ENCODE measurements at places on chromosomes 5 and 9. TPM values are rescaled to one million over a fixed set of nuclear protein-coding genes. Genes with fewer than 3 reads are reported as not detected.

DNA sequence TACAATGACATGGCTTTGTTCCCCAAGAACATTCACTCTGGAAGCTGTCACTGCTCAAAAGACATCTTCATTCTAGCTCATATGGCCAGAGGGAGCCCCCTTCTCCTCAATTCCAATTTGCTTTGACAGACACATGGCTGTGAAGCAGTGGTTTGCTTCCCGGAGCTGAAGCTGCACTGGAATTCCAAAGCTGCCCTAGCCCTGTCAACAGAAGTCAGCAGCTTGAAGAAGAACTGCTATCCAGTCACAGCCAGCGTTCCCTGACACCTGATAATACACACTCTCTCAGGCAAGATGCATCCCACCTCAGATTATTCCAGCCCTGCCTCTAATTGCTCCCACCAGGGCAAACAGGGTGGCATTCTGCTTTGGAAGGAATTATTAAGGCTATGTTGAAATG is 93.7 kb downstream of the SEMA5A start:
- DNase-seq = no peak

DNA sequence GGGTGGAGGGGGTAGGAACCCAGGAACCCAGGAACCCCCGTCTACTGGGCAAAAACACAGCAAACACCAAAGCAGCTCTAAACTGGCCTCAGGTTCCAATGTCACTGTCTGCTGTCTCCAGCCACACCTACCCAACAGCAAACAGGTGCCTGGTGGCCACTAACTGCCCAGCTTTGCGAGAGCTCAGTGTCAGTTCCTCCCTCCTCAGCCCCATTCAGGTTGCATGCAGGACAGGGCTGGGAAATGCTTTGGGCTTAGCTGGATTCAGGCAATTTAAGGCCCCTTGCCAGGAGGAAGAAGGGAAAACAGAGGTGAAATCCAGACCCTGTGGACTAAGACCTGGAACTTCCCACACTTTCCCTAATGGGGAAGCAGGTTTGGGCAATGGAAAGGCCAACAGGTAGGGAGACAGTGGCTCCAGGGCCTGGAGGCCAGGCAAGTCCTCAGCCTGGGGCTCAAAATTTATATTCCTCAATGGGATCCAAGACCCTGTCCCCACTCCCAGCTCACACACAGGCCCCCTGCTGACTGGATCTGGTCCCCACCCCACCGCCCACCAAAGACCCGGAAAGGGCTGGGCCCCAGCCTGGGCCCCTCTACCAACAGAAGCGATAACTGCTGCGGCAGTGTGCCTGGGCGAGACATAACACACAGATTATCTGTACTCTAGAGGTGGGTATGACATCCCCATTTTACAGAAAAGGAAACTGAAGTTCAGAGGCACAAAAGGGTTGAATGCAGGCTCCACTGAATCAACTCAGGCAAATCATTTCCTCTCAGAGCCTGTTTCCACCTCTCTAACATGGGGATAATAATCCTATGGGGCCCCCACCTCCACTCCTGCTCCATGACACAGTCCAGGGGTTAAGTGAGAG is 3.5 kb downstream of the EEIG1 start:
- peak; percentile 69 for DNase-seq

IL5 gene
- total RNA-seq = not detected

ARID3C gene
- not detected for total RNA-seq

NPR3 gene
- total RNA-seq = 1.4 TPM
